ENCODE measurements at places on chromosomes 2 and 18. TPM values are rescaled to one million over a fixed set of nuclear protein-coding genes. Genes with fewer than 3 reads are reported as not detected.

- DNase-seq: no peak
Observed at GRCh38 chr2:53498210-53498609, 269.4 kb upstream of the CHAC2 start.

- no peak for DNase-seq
Observed at GRCh38 chr2:210496512-210496911, 20.0 kb upstream of the LANCL1 start.

GRCh38 chr18:58393295-58393694 is 235.6 kb downstream of the ALPK2 start:
- peak; percentile 18 for DNase-seq

GRCh38 chr2:212973347-212973746 is 178.1 kb downstream of the IKZF2 start:
- no peak for DNase-seq

DNA sequence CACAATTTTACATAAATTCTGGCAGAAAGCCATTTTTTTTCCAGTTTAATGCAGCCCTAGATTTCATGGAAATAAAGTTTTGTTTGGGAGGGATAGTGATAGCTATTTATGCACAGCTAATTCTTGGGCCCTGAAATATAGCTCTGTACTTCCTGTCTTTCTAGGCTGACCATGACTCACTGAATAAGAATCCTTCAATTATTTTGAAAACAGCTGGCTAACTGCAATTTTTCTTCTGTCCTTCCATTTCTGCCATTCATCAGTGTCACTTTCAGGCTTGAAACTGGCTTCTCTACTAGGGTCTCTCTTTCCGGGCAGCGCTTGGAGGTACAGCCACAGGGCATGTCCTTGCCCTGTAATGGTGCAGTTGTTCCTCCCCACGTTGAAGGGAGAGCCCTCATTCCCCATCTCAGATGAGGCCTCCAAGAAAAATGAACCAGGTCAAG is 97.1 kb upstream of the TMEM178A start:
- DNase-seq: peak; percentile 88

DNA sequence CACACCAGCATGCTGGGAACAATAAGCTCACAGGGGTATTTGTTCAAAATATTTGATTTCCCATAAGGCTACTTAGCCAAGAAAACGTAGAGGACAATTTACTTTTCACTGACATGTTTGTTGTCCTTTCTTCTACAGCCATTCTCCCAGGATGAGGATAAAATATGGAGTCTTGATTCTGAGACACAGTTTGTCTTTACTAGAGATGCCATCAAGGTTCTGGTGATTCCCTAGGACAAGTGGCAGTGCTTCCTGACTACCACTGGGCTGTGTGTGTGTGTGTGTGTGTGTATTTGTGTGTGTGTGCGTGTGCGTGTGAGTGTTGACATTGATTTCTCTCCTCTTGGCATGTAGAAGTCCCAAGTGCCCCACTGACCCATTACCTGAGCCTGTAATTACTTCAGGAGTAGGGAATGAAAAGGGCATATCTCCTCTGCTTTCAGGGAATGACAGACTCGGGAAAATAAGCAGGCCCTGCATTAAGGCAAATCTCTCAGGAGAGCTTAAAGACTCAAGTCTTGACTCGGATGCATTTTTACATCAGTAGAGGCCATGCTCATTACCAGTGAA is 761.6 kb downstream of the DCC start:
- DNase-seq: no peak

GRCh38 chr2:191158747-191159146 is 8.0 kb upstream of the STAT4 start:
- no peak for DNase-seq

GRCh38 chr2:46656640-46657039 is 177.3 kb downstream of the TMEM247 start:
- DNase-seq: no peak

BOLL gene
- not detected for total RNA-seq

DNA sequence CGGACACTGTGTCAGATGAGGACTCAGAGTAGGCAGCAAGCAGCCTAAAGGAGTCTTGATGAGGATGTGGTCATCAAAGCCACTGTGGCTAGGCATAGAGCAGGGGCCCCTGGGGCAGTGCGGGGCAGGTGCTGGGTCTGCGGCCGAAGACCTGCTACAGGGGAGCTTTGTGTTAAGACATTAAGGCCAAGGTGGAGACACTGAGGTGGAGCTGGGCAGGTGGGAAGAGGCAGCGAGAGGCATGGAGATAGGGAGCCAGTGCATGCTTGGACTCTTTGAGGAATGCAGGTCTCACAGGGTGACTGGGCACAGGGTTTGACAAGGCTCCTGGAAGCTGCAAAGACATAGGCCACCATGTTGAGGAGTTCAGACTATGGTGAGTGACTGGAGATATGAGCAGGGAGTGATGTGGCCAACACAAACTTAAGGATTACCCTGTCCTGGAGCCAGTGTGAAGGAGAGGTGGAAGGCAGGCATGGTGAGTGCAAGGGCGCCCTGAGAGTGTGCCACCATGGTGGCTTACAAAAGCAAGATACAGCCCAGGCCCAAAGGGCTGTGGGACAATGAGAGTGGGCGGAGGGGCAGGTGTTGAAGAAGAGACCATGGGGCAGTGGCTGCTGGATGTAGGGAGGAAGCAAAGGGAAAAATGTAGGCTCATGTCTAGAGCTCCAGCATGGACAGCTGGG is 450.9 kb upstream of the HS6ST1 start:
- no peak for DNase-seq

GRCh38 chr18:47150824-47151366 is 595 bp upstream of the HDHD2 start:
- peak; percentile 5 for DNase-seq

GRCh38 chr2:228681426-228681825 is 499.9 kb upstream of the SPHKAP start:
- DNase-seq: peak; percentile 63

GRCh38 chr2:8803658-8804379 is 33.6 kb downstream of the KIDINS220 start:
- peak; percentile 91 for DNase-seq

ABCB11 gene
- total RNA-seq: not detected

GRCh38 chr2:237896956-237897355 is 37.5 kb downstream of the RAMP1 start:
- no peak for DNase-seq

- DNase-seq: peak; percentile 72
Observed at GRCh38 chr2:17518212-17519154, at the start of gene RAD51AP2. Gene RAD51AP2 (minus strand): TSS chr2:17518440. CDS start chr2:17518415, 25 bp downstream.

CD8B gene
- total RNA-seq: not detected

PTPRN gene
- 0.52 TPM for total RNA-seq

DNA sequence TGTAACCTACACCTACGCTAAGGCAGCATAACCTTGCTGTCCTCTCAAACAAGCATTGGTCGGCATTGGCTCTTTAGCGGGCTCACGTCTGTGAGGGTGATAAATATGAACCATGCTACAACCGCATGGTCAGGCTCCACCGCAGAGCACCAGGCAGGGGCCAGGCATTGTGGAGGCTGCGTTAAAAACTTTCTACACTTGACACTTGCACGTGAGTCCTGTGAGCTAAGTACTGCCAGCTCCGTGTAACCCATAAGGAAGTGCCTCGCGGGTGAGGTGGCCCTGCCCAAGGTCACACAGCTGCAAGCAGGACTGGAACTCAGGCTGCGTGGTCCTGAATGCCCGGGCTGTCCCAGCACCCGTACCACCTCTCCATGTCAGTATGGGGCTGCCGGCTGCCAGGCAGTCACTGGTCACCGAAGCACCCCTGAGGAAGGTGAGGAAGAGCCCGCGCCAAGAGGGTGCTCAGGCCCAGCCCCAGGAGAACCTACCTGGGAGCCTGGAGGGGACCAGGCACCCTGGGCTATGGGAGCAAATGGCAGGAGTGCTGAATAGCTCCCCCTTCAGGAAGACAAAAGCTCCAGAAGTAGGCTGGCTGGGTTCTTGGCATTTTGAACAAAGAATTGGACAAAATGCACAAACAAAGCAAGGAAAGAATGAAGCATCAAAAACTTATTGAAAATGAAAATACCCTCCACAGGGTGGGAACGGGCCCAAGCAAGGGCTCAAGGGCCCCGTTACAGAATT is 271.1 kb upstream of the RAB6C start:
- DNase-seq: no peak

DNA sequence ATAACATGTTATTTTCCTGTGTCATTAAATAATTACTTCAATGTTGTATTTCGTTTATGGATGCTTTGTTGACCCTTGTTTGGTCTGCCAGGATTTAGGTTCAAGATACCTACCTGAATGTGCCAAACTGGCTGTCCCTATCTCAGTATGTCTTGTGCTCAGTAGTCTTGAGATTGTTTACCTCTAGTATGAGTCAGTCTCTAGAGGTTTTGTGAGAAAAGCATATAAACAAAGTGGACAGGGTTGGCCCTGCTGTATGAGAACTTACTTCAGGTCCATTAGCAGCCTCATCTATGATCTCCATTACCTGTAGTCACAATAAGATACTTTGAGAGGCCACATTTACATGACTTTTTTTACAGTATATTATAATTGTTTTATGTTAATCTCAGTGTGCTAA is 17.8 kb downstream of the DDX18 start:
- no peak for DNase-seq

- no peak for DNase-seq
Observed at GRCh38 chr2:152243761-152244640, 68.4 kb upstream of the STAM2 start.

DNA sequence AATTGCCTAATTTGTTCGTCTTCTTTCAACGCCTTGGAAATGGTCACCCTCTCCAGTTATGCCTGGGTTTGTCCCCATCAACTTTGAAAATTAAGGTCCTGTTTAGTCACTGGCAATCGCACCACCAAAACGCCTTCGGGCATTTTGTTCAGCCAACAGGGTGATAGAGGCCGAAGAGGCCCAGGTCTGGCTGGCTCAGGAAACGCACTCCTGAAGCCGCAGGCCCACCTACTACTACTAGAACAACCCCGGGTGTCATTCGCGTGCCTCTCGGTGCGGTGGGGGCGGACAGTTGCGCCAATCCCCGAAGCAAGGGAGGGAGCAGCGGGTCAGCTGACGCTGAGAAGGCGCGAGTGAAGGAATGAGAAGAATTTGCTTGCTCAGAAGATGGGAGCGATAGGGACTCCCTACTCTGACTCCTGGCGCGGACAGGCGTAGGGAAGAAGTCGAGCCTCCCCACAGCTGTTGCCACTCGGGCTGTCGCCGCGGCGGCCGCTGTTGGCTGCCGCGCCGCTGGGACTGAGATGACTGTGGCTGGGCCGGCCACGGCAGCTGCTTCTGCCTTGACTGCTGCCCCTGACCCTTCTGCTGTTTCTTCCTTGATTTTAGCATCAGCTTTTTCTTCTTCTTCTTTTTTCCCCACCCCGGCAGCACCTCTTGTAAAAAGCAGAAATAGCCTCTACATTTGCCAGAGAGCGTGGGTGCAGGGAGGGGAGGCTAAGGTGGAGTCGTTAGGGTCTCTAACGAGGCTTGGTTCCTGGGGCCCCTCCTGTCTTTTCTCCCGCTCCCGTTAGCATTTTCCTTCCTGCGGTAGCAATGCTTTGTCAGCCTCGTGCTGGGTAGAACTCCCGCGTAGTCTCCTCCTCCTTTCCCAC is 387.6 kb downstream of the FIGN start:
- DNase-seq: peak; percentile 80

SNED1 gene
- 4.2 TPM for total RNA-seq

DNA sequence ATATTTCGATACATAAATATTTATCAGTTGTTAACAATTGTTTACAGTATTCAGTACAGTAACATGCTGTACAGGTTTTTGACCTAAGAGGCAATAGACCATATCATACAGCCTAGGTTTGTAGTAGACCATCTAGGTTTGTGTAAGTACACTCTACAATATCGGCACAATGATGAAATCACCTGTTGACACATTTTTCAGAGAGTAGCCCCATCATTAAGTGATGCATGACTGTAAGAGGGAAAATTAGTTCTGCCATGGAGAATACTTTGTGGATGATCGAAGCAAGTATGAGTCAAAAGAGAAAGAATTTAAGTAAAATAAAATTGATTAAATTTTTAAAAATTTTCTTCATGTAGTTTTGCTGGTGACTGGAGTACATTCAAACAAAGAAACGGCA is 32.6 kb downstream of the VIT start:
- no peak for DNase-seq
